ENCODE measurements at places on chromosomes 4 and X. TPM values are rescaled to one million over a fixed set of nuclear protein-coding genes. Genes with fewer than 3 reads are reported as not detected.
A peak's percentile ranks its signal among the peaks of the same experiment; 100 is the strongest.

Gene ARMCX5
- total RNA-seq, result 7.3 TPM

GRCh38 chr4:133156096-133156495, 7.0 kb downstream of the PCDH10 start:
- DNase-seq, result no peak

GRCh38 chr4:152032722-152033131, 271.9 kb upstream of the GATB start:
- no peak for DNase-seq

DNA sequence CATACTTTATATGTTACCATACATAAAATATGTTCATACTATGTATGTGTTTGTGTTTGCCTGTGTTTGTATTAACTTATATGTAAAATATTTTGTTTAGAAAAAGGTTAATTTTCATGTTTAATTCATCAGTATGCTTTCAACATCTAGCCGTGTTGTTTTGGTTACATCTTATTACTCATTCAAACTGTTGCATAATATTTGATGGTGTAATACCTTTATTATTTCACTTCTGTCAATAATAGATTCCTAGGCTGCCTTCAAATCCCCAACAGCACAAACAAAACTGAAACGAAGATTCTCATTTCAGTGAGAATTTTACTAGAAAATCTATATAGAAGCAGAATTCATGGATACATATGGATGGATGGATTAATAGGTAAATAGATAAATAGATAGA, 462.3 kb upstream of the ADGRL3 start:
- DNase-seq, result no peak

DNA sequence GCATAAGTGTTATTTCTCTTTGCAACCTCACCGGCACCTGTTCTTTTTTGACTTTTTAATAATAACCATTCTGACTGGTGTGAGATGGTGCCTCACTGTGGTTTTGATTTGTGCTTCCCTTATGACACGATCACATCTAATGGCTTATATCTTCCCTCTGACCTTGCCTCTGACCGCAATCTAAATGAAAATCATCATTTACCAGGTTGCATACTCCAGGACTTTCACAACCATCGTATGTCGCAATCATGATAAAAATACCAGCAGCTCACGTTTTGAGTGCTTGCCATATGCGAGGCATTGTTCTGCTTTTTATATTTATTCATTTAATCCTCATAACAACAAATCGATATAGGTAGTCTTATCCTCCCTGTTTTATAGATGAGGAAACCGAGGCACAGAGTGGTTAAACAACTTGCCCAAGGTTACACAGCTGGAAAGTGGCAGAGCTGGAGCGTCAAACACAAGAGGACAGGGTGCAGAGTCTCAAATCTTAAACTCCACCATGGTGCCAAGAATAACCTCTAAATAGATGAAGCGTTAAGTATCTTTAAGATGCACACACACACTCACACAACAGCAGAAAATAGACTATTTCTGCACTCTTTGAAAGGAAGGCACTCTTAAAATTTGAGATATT, 102.2 kb downstream of the SEL1L3 start:
- DNase-seq, result no peak

- DNase-seq, result no peak
Measured at GRCh38 chr4:41385481-41385880, 128.8 kb downstream of the UCHL1 start.

DNA sequence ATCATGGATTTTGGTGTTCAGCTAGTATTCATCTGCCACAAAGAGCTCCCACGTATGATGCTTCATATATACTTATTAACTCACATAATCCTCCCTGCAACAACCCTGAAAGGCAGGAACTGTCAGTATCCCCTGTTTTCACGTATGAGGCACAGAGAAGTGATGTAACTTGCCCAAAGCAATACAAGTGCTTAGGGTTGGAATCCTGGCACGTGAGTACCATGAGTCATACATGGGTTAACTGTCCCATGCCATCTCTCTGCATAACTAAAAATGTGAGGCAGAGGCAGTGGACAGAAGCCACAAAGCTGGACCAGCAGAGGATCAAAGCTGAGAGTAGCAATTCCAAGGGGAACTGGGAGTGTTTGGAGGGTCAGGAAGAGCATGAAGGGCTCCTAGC, 35.7 kb upstream of the EGFL6 start:
- DNase-seq, result no peak

- no peak for DNase-seq
Measured at GRCh38 chr4:120847019-120847582, 75.4 kb downstream of the PRDM5 start.

Gene TLL1
- total RNA-seq, result 19.5 TPM

- no peak for DNase-seq
Measured at GRCh38 chr4:7041801-7042502, 1.2 kb upstream of the TADA2B start.

DNA sequence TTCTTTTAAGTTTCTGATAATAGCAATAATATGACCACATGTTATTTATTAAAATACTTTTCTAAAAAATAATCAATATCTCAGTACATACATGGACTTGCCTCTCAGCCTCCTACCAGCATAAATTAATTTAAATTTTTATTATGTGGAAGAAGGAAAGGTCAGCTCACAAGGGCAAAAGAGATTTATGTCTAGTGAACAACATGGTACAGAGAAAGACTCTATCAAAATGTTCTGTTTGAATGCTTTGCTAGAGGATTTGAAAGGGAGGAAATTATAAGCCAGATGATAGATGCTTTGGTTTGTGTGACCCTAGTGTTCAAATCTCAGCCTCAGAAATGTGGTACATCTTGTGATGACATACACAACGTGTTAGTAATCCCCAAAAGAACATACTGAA, 94.3 kb downstream of the DKK2 start:
- no peak for DNase-seq

Gene WDR17
- total RNA-seq, result 3.3 TPM

Gene LONRF3
- 4.7 TPM for total RNA-seq

- DNase-seq, result no peak
Measured at GRCh38 chr4:11623726-11624037, 195.0 kb upstream of the HS3ST1 start.

Gene AKAP14
- total RNA-seq, result not detected

Gene NDUFC1
- 38.8 TPM for total RNA-seq

GRCh38 chr4:140448162-140448561, 20.7 kb upstream of the CLGN start:
- no peak for DNase-seq

- no peak for DNase-seq
Measured at GRCh38 chr4:150235808-150236271, 157.6 kb downstream of the DCLK2 start.

Gene NHS
- total RNA-seq, result 19.1 TPM

Gene POU4F2
- not detected for total RNA-seq

GRCh38 chrX:54807524-54808108, at the start of gene MAGED2:
TSS of gene MAGED2 (plus strand) at chrX:54807745. CDS start at chrX:54809332, 1,587 bp downstream.
- DNase-seq, result peak; percentile 82

Gene CSAG2
- not detected for total RNA-seq

- no peak for DNase-seq
Measured at GRCh38 chrX:153153516-153153915, 25.6 kb upstream of the MAGEA1 start.

- DNase-seq, result no peak
Measured at GRCh38 chr4:108890484-108890881, 127.6 kb upstream of the ETNPPL start.

Gene PPAT
- 4.4 TPM for total RNA-seq

DNA sequence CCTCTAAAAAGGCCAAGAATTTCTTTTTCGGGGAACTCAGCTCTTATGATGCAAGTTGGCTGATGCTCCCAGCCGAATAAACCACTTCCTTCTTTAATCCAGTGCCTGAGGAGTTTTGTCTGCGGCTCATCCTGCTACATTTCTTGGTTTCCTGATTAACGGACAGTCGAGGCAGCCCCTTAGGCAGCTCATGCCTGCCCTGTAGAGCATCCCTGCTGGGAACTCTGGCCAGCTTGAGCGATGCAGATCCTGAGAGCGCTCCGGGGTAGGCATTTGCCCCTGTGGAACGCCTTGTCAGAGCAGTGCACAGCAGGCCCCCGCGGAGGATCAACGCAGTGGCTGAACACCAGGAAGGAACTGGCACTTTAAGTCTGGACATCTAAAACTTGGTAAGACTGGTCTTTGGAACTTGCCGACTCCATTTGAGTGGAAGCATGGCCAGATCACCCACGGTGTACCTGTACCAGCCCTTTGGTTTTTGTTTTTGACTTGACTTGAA, 3.1 kb downstream of the CT45A10 start:
- DNase-seq, result peak; percentile 33

Gene ADH1B
- total RNA-seq, result 502 TPM

DNA sequence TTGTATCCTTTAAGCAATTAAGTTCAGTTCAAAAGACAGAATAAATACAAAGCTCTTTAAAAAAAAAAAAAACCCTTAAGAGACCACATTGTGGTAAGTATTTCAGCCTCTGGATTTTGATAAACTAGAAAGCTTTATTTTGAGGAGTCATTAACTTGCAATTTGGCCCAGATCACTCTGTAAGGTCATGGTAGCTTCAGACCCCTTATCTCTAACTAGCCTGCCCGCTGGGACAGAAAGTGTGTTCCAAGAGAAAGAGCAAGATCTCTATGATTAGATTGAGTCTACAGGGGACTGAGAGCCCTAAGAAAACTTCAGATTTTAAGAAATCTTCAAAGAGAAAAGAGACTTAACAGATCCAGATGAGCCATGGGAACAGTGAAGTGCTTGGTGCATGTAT, 45.6 kb downstream of the GALNT7 start:
- DNase-seq, result no peak

Gene XKRX
- total RNA-seq, result 0.32 TPM

- DNase-seq, result no peak
Measured at GRCh38 chr4:33107814-33108213, 2387.6 kb downstream of the PCDH7 start.

GRCh38 chrX:127124871-127125270, 305.3 kb downstream of the PRR32 start:
- no peak for DNase-seq

- DNase-seq, result no peak
Measured at GRCh38 chrX:65874110-65874509, 165.8 kb downstream of the VSIG4 start.

Gene GAB3
- 5.2 TPM for total RNA-seq

DNA sequence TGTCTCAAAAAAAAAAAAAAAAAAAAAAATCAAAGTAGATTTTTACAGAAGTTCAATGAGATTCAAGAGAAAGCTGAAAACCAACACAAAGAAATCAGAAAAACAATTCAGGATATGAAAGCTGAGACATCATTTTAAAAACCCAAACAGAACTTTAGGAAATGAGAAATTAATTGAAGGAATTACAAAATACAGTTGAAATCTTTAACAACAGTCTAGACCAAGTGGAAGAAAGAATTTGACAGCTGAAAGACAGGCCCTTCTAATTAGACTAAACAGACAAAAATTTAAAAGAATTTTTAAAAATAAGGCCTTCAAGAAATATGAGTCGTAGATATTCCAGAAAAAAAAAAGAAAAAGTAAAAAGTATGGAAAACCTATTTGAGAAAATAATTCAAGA, 33.9 kb upstream of the PLK4 start:
- no peak for DNase-seq

DNA sequence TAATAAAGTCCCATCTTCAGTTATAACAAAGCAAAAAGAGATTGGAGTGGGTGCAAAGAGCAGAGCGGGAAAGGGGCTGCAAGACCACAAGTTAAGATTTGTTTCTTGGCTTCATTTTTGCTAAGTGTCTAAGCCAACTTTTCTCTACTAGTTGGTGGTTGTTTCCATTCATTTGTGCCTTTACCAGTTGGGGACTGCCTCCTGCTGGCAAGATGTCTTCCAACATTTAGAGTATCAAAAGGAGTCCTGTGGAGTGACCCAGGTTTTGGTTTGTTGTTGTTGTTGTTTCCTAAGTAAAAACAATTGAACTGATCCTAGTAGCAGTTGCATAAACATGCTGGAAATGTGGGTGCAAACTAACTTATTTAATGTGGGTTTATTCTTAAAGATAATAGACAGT, 121.1 kb downstream of the SPATA18 start:
- no peak for DNase-seq

Gene SYNPO2
- total RNA-seq, result 1,531 TPM

DNA sequence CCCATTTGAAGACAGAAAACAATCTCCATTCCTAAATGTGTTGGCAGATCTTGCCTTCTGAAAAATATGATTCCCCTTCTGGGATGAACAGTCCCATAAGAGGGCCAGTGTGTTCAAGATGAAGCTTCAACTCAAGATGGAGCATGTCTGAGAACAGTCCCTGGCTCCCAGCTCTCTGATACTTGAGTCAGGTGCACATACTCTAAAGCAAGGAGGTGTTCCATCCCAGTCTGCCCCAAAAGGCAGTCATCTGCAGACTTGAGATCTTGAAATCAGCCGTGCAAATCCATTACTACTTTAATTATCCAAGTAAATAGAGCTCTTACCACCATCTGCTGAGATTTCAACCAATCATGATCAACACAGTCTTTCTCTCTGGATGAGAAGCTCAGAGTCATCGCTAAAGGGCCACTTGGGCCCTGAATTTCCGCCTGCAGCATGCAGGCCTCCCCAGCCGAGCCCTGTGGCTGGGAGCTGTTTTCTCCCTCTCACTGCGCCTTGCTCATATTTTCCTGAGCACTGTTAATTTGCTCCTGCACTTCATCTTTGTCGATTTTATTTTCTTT, 22.2 kb downstream of the CCDC149 start:
- DNase-seq, result no peak

- no peak for DNase-seq
Measured at GRCh38 chr4:170190265-170190664, 100.5 kb upstream of the AADAT start.

- DNase-seq, result peak; percentile 88
Measured at GRCh38 chr4:76689145-76689817, 208.7 kb downstream of the SOWAHB start.

DNA sequence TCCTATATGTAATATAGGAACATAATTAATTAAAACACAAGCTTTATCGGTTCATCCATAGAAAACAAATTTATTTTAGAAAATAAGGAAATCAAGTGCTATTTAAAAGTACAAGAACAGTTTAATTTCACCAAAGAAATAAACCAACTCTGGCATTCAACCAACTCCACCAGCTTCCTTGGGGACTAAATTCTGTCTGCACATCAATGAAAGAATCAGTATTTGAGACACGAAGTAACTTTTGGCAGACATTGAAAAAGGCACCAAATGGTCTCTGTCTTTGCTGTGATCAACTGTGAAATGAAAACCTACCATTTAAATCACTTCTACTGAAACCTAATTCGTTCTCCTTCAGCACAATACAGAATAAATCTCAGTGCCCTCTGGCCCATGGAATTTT, 719.7 kb upstream of the GRIA3 start:
- DNase-seq, result no peak

- no peak for DNase-seq
Measured at GRCh38 chrX:136211766-136212556, 39.2 kb downstream of the MAP7D3 start.

- no peak for DNase-seq
Measured at GRCh38 chr4:135418353-135418752, 1216.8 kb upstream of the PABPC4L start.

Gene TCP11X2
- not detected for total RNA-seq

GRCh38 chr4:42296196-42296595, 101.1 kb upstream of the SHISA3 start:
- no peak for DNase-seq

All from aorta (tissue), 5 donors.